Vagina (tissue), 2 donors: ENCODE measurements at places on chromosomes 16 and 17.

- no peak for DNase-seq
These were observed 15.8 kb downstream of the EMP2 start for GRCh38 chr16:10564591-10564990.

DNA sequence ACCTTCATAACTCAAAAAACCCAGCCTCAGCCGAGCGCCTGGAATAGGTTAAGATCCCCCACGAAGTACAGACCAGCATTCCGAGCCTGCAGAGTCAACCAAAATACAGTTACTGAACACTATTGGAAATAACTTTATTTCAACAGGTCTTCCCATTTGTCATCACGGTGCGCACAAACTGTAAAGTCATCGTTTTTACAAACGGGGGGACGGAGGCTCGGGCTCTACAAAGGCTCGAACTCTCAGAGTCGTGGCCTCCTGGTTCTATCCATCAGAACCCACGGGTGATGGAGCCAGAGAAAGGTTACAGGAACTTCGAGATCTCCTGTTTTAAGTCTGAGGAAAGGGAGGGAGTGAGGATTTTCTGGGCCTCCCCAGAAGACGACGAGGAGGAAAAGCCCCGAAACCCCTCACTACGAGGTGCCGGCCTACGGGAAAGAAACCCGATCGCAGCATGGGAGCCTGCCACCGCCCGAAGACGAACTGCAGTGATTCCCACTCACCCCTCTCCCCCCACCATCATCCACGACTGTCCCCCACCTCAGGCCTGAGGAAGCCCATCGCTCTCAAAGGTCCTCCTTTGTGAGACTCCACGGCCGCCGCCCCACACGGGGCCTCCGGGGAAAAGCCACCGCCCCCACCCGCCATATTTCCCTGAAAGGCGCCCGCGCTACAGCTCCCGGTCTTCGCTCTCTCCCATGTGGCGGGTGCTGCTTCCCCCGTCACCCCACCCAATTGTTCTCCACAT lies 917 bp downstream of the YWHAE start:
- no peak for DNase-seq

- peak; percentile 95 for DNase-seq
These were observed 23.0 kb downstream of the NSMCE1 start for GRCh38 chr16:27245276-27246172.

- no peak for DNase-seq
These were observed 6.1 kb upstream of the OSGIN1 start for GRCh38 chr16:83946781-83947566.

GRCh38 chr17:72123530-72124437 lies 3.0 kb downstream of the SOX9 start:
- DNase-seq: no peak

DNA sequence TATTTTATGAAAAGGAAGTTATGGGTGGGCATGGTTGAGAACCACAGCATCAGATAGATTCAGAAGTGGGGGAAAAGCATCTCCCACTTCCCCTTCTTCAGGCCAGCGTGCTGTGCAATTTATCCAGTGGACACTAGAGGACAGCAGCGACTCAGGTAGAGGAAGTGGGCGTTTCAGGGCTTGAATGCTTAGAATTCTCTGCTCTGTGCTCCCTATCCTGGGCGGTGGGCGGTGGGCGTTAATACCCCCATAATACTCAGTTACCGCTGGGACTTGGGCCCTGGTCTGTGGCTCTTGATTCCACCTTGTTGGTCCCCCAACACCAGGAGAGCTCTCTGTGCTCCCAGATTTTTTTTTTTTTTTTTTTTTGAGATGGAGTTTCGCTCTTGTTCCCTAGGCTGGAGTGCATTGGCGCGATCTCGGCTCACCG lies 3.7 kb upstream of the LYZL6 start:
- DNase-seq: no peak
